ENCODE measurements at places on chromosomes 7 and 10. TPM values are rescaled to one million over a fixed set of nuclear protein-coding genes. Genes with fewer than 3 reads are reported as not detected.
A peak's percentile ranks its signal among the peaks of the same experiment; 100 is the strongest.

The EEF1AKMT2 gene
- 23.9 TPM for total RNA-seq

DNA sequence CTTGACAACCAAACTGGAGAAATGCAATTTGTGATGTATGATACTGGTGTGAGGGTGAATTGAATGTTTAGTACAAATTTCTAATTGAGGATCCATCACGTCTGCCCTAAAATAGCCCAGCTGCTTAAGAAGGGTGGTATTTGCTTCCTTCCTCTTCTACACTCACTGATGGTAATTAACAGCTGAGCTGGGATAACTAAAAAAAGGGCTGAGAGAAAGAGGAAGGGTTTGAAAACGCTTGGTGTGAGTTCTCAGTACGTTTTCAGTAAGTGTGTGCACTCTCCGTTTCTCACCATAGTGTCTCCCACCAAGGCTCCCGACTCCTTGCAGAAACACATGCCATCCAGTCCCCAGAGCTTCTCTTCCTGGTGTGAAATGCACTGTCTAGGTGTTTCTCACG, 54.3 kb downstream of the MAP3K8 start:
- no peak overlapping the region for H3K27ac ChIP-seq
- no peaks in the 10 kb centered on the region for H3K36me3 ChIP-seq
- no peak for DNase-seq
- no peaks in the 10 kb centered on the region for H3K4me1 ChIP-seq
- no peaks in the 10 kb centered on the region for H3K27me3 ChIP-seq
- H3K4me3 ChIP-seq: no peak overlapping the region

DNA sequence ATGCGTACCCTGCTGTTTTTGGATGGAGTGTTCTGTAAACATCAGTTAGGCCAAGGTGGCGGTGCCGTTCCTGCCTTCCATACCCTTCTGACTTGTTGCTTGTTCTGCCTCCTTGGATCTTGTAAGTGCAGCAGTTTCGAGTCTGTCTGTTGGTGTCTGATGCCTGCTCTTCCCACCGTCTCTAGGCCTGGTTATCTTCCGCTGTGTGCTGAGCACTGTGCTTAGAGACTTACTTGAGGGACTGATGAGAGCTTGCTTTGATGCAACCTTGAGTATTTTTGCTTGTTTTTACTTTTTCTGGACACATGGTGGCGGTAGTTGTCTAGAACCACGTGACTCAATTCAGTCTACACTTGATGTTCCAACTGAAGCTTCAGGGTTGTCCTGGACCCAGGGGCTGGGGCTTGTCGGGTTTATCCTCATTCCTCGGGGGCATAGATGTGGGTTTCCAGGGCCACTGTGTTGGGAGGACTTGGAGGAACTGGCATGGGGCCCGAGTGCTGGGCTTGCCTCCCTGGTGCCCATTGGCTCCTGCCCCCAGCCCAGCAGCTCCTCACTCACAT, 14.4 kb upstream of the SPRN start:
- H3K27ac ChIP-seq: no peak overlapping the region
- H3K36me3 ChIP-seq: no peaks in the 10 kb centered on the region
- H3K4me1 ChIP-seq: no peaks in the 10 kb centered on the region
- DNase-seq: peak; percentile 13
- H3K4me3 ChIP-seq: no peak overlapping the region

DNA sequence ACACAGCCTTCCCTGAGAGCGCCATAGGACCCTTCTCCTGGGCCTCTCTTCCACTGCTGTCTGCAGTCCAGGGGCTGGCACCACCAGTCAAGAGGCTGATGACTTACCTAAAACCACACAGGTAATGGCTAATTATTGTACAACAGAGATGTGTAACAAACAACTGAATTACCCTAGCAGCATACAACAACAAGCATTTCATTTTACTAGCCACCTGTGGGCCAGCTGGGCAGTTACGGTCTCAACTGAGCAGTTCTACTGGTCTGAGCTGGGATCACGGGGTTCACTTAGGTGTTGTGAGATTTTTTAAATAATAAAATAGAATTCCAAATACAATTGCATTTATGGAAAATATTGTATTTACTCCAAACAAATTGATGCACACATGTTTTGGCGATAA, 431.9 kb downstream of the TNS3 start:
- peaks cover 13% of the 10 kb centered on the region for H3K4me1 ChIP-seq
- DNase-seq: no peak
- no peaks in the 10 kb centered on the region for H3K27me3 ChIP-seq
- H3K27ac ChIP-seq: no peak overlapping the region

DNA sequence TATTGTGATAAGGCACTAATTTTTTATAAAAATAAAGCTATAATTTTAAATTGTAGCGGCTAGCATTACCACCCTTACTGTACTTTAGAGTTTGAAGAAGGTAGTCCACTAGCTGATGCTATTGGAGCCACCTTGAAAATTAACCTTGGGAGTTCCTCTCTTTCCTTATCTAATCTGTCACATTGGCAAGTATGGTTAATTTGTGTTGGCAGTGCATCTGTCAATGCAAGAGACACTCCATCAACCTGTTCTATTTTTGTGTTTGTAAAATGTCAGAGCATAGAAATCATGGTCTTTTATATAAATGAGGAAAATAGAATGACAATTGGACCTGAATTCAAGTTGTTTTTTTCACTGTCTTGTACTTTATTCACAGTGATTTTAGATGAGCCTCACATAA, 20.5 kb downstream of the GLCCI1 start:
- no peak for DNase-seq
- H3K4me1 ChIP-seq: peaks cover 9% of the 10 kb centered on the region
- no peaks in the 10 kb centered on the region for H3K27me3 ChIP-seq
- H3K36me3 ChIP-seq: no peaks in the 10 kb centered on the region
- no peak overlapping the region for H3K27ac ChIP-seq

- no peaks in the 10 kb centered on the region for H3K36me3 ChIP-seq
- H3K27ac ChIP-seq: no peak overlapping the region
- no peaks in the 10 kb centered on the region for H3K27me3 ChIP-seq
- DNase-seq: peak; percentile 23
- H3K4me1 ChIP-seq: peaks cover 3% of the 10 kb centered on the region
These were observed 17.1 kb downstream of the GRID1 start for GRCh38 chr10:86349474-86349873.

DNA sequence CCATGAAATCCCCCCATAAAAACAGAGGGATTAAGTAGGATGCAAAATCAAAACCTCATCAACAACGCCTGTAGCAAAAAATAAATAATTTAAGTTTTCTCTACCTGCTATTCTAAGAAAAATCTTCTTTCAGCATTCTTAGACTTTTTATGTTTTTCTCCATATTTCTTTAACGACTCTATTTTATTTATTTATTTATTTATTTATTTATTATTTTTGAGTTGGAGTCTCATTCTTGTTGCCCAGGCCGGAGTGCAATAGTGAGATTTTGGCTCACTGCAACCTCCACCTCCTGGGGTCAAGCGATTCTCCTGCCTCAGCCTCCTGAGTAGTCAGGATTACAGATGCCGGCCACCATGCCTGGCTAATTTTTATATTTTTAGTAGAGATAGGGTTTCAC, 192.5 kb downstream of the SEMA3E start:
- no peak overlapping the region for H3K4me3 ChIP-seq
- H3K27me3 ChIP-seq: peaks cover 19% of the 10 kb centered on the region
- peaks cover 7% of the 10 kb centered on the region for H3K4me1 ChIP-seq
- H3K27ac ChIP-seq: no peak overlapping the region
